Hair follicular keratinocyte (primary cell): ENCODE measurements at places on chromosomes 2 and 18. TPM values are rescaled to one million over a fixed set of nuclear protein-coding genes. Genes with fewer than 3 reads are reported as not detected.

NGEF gene
- 0.04 and 0.16 TPM in 2 replicates for total RNA-seq

CHRNG gene
- total RNA-seq = not detected in 2 replicates

CLEC4F gene
- not detected in 2 replicates for total RNA-seq

KCNJ3 gene
- total RNA-seq = not detected in 2 replicates
